Stimulated activated CD4-positive, alpha-beta T cell treated with anti-CD3 and anti-CD28 coated beads, Interleukin-1b, Interleukin-23, amount 100 ng/mL, for 1 hour (primary cell): ENCODE measurements at places on chromosomes 3 and 15.

- no peak for DNase-seq
These were observed 164.3 kb upstream of the LPP start for GRCh38 chr3:187989575-187990153.

DNA sequence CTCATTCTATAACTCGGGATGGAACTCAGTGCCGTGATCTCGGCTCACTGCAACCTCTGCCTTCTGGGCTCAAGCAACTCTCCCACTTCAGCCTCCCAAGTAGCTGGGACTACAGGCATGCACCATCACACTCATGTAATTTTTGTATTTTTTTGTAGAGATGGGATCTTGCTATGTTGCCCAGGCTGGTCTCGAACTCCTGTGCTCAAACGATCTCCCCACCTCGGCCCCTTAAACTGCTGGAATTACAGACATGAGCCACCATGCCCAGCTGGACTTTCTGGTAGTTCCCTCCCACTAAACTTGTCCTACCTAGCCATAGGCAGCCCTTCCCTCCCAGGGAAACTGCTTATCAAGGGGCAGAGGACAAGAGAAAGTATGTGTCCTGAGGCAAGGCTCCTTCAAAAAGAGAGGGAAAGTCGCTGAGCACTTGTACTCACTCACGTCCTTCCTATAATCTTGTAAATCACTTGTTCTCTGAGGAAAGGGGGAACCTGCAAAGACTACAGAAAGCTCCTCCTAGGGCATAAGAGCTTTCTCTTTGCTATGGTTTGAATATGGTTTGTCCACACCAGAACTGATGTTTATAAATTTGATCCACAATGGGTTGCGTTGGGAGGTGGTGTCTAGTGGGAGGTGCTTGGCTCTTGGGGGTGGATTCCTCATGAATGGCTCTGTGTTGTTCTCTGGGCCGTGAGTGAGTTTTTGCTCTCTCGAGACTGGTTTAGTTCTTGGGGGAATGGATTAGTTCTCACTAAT is 13.6 kb upstream of the TBL1XR1 start:
- no peak for DNase-seq

GRCh38 chr15:65399997-65400396 is 22.2 kb upstream of the IGDCC3 start:
- DNase-seq: no peak

DNA sequence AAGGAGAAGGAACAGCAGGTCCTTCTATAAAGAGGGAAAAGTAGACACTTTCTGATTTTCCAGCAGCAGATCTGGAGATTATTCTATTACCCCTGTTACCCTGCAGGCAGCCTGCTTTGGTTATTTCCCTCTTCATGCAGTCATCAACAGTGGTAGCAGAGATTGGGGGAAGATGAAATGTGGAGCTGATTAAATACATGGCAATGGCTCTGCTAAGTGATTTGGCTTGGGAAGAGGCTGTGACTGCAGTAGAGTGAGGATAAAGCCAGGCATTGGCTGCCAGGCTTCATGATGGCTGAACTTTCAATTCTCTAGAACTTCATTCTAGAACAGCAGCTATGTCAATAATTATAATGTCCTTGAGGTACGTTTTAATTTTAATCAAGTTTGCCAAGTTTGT is 29.1 kb downstream of the PTX3 start:
- no peak for DNase-seq

DNA sequence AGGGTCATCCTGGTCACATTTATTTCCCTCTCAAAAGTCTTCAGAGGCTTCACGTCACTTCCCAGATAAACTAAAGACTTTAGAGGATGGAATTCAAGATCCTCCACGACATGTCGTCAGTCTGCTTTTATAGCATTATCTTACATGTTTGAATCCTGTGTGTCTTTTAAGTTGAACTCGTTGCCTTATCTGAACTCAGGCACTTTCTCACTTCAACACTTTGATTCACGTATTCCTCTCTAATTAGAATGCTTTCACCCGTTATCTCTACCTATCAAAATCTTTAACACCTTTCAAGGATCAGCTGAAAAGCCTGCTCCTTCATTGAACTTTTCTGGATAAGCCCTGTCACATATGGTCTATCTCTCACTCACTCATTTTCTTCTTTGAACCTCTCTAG is 97.1 kb downstream of the MAP2K5 start:
- DNase-seq: no peak

GRCh38 chr3:71930056-71930991 is 145.4 kb upstream of the PROK2 start:
- DNase-seq: no peak

DNA sequence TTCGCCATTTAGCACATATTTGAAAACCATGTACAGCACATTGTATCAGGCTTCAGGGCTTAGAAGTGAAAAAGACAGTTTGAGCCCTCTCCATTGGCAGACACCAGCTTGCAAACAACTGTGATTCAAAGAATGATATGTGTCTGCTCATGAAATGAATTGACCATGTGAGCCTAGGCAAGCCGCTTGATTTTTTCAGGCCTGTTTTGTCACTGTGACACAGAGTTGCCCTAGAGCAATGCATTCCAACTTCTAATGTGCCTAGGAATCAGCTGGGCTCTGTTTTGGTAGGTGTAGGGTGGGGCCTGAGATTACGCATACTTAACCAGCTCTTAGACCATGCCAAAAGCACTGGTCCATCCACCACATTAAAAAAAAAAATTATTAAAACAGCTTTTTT is 53.0 kb downstream of the ATP2C1 start:
- DNase-seq: no peak

DNA sequence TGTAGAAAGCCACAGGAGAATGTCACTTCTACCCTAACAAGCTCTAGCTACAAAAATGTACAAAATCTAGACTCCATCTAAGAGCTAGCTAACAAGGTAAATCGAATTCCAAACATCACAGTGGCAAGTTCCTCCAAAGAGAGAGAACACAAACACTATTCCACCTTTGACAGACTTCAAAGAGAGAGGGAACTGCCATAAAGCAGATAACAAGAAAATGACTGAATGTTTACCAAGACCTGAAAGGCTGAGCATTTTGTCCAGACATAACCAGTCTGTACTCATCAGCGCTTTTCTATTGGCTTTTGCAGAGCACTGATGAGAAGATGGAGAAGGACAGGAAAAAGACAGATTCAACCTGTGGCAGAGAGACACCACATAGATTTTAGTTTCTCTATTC is 1419.6 kb upstream of the ALCAM start:
- no peak for DNase-seq

GRCh38 chr15:88470625-88471372 is 3.3 kb downstream of the MRPS11 start:
- DNase-seq: no peak

DNA sequence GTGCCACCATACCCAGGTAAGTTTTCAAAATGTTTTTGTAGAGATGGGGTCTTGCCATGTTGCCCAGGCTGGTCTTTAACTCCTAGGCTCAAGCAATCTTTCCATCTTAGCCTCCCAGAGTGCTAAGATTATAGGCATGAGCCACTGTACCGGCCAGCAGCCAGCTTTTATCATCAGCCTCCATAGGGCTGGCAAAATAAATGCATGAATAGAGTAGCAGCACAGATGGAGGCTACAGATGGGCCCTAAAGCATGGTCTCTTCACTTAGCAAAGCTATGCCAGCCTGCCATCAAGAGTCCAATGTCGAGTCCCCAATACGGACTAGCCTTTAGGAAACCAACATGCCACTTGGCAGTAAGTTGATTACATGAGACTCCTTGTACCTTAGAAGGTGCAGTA is 63.8 kb downstream of the CNTN3 start:
- DNase-seq: no peak

DNA sequence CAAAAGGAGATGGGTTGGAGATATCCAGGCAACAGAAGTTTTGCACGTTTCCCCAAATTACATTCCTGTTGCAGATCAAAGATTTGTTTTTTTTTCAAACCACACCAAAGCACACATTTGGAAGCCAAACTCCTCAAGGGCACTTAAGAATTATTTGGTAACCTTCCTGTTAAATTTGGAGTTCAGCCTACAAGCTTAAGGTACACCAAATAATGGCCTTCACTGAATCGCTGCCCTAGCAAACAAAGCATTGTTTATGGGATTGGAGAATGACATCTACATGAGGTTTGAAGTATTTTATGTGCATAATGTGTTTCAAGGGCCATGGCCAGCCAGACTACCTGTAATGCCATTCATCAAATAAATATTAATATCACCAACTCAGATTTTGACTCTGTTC is 357.9 kb downstream of the RORA start:
- no peak for DNase-seq

- DNase-seq: no peak
These were observed 307.7 kb downstream of the RPLP1 start for GRCh38 chr15:69760258-69760845.

GRCh38 chr3:126945171-126945721 is 37.7 kb upstream of the PLXNA1 start:
- DNase-seq: no peak

DNA sequence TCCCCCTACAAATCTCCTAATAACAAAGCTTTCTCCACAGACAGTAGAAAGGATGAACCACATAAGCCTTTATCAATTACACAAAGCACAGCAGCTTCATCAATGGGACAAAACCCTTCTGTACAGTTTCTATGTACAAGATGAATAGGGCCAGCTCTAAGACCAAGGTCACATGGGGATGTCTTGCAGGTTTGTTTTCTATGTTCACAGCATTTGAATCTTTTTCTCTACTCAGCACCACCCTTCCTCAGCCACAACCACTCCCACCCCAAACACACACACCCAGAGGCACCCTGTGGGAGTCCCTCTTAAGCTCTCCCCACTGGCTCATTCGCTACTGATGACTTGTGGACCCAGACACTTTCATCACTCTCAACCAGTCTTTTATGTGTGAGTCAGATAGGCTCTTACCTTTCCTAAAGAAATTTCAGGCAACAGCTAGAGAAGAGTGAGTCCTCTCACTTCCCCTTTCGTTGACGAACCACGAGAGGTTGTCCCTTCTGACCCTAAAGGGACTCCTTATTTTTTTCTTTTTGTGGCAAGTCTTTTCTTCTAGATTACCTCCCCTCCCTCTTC is 57.9 kb downstream of the ARHGAP31 start:
- DNase-seq: peak; percentile 10

- no peak for DNase-seq
These were observed 20.9 kb downstream of the SMAD6 start for GRCh38 chr15:66722757-66723540.

- DNase-seq: no peak
These were observed 7.6 kb downstream of the TF start for GRCh38 chr3:133753779-133754164.

DNA sequence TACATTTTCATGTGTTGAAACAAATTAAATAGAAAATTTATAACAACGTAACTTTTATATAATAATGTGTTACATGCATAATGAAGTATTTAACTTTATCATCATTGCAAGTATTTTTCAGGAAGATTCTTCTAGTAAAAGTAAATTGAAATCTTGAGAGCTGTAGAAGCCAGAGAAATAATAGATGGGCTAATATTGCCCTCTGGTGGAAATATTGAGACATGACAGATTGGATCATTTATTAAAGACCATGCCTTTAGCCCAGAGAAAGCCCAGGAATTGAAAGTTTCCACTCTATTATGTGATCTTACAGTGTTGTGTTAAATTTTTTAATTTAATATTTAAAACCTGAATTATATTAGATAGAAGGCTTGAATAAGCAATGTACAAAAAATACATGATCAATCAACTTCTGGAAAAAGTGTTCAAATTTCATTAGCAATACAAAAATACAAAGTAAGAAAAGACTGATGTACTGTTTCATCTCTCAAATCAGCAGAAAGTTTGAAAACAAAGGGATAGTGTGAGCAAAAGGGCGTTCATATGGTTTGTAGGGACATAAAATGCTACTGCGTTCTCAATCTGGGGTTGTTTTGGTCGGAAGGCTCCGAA is 52.7 kb upstream of the SPTSSB start:
- no peak for DNase-seq

- DNase-seq: no peak
These were observed 76.9 kb downstream of the PIK3R4 start for GRCh38 chr3:130669740-130670139.

DNA sequence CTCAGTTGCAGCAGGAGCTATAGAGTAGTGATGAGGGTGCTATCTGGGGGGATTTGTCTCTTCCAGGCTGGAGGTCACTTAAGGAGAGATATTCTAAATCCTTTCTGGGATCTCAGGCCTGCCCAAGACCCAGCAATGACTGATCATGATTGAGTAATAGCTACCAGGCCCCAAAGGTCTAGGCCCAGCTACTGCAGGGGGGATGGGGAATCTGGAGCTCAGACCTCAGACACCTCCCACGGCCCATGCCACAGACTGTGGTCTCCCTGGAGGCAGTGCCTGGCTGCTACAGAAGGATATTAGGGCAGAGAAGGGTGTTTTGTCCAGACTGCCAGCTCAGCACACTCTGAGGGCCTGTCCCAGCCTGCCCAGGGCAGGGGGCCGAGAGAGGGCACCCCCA is 6.9 kb downstream of the SLC38A3 start:
- DNase-seq: no peak

DNA sequence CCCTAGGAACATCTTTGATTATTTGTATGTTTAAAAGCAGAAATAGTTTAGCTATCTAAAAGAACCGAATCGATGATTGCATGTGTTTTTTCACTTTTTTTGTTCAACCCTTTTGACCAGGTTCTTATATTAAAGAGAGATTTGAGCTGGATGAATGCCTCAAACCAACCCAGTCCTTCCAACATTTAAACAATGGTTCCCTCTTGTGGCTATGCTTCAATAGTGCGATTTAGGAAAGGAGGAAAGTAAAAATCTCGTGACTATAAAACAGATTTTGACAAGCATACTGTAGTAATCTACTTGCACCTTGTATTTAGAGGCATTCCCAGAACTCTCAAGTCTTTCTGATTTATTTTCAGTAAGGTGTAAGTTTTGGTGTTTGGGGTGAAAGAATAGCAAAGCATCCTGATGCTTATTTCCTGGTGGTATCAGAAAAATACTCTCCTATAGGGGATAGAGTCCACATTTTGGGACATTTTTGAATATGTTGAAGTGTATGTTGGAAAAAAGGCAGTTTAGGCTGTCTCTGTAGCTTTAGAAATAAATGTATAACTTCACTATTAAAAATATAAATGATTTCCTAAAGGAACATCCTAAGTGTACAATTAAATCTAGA is 159.6 kb upstream of the KCNH8 start:
- no peak for DNase-seq

DNA sequence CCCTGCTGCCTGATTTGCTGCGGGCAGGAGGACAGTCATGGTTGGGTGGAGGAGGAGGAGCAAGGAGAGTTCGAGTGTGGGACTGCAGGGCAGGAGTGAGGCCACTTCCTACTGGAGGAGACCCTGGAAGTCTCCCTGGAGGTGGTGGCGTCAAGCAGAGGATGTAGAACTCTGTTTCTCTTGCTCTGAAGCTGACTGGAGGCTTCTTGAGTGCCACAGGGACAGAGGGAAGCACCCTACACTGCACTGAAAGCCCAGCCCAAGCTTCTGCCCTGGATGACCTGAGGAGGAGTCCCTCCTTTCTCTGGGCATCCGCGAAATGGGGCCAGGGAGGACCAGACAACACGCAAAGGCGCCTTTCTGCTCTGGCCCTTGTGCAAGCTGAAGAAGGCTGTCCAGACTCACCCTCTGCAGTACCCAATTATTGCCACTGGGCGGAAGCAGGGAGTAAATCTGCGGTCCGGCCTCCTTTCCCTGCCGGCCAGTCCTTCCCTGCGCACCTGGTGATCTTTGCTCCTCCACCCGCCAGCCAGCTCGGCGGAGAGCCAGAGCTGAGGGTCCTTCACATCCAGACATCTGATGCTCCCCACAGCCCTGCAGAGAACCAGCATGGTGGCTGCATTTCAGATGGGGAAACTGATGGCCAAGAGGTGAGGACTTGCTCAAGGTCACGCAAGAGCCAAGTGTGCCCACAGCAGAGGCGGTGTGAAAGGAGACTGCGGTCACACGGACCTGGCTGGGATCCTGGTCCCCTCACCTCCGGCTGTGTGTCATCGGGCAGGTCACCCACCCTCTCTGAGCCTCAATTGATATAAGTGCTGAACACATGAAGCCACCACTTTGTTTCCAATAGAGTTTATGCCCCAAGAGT is 207.1 kb downstream of the TBC1D2B start:
- no peak for DNase-seq
